ENCODE measurements at places on chromosomes 13 and 19.

DNA sequence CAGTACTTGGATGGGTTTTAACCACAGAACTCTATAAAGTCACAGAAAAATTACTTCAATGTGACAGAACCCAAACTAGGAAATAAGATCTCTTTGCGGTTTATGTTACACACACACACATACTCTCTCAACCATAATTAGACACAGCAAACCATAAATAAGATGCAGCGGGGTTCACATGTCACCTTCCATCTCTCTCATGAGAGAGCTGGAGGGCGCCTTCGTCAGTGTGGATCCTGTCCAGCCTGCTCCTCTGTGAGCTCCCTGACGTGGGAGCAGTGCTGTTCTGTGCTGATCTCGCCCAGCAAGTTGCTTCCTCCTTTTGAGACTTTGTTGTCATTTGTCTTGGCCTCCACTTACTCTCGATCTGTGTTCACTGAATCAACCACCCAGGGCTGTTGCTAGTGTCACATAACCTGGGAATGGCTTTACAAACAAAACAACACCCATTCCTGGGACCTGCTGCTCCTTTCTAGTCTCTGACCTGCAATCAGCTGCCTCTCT lies 204.9 kb upstream of the KL start:
- DNase-seq = no peak

DNA sequence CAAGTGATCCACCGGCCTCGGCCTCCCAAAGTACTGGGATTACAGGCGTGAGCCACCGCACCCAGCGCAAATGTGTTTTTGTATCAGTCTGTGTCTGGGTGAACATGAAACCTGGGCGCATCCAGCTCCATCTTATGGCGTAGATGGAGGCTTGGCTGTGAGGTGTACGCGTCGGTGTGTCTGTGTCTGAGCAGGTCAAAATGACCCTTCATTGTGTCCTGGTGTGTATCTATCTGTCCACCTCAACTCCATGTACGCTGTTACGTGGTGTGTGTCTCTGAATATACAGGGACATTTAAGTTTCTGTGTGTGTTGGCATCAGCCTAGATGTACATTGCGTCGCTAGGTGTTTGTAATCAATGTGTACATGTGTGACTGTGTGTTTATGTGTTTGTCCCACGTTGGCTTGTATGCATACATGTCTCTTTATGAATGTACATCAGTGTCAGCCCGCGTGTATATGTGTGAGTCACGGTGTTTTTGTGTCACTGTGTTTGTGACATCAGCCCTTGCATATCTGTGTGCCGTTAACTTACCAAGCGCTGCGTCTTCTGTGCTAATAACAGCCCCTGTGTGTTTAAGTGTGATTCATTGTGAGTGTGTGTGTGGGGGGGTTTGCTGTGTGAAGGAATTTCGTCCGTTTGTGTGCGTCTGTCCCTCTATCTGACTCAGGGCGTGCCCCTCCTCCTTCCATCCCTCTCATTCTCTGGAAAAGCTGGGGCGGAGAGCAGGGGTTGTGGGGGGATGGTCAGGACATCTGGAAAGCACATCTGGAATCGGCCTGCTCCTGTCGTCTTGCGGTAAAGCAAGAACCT lies 6.4 kb downstream of the AXL start:
- DNase-seq = no peak

DNA sequence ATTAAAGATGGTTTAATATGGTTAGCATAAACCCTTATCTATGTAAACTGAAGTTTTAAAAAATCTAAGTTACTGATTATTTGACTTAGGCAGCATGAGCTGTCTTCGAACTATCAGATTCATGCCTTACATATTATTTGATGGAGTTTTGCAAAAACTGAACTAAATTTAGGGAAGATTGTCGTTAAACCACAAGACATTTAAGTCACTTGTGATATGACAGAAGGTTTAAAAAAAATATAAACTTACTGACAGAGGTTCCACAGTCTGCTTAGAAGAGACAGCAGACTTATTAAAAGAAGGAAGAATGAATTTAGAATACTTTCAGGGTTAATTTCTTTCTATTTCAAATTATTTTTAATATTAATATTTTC lies 110.9 kb upstream of the FRY start:
- no peak for DNase-seq

- DNase-seq = no peak
Measured at GRCh38 chr13:40402931-40403431, 263.5 kb downstream of the FOXO1 start.

DNA sequence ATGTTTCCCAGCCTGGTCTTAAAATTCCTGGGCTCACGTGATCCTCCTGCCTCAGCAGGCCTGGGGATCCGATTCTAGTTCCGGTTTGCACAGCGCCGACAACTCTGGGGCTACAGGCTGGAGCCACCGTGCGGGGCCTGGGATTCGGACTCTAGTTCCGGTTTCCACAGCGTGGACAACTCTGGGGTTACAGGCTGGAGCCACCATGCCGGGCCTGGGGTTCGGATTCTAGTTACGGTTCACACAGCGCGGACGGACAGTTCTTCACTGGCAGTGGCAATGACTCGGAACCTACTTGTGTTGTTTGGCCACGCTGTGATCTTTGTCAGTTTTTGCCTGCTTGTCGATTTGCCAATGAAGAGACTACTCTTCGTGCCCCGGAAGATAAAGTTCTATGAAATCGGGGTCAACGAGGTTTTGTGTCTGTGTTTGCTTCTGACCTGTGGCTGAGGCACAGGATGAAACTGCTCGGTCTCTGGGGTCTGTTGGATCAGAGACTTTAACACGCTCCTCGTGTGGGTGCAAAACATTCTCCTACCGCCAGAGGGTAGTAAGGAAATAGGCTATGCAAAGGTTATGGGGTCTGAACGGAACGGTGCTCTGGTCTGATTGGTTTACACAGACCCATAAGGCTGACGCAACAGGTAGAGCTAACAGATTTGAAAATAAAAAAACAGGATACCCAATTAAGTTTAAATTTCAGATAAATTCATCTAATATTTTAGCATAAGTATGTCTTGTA lies 12.1 kb upstream of the ZSCAN1 start:
- no peak for DNase-seq

DNA sequence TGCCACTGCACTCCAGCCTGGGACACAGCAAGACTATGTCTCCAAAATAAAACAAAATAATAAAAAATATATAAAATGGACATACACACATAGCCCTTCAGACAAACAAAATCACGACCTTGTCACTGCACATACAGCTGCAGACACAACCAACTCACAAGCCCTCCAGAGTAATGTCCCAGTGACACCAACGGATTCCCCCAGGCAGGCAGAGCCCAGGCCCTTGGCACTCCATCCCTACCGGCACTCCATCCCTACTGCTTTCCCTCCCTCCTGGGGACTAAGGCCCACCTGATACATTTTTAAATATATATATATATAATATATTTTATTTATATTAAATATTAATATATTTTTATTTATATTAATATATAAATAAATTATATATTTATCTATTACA lies 18.5 kb downstream of the ZNF101 start:
- DNase-seq = no peak

GRCh38 chr13:37129866-37130265 lies 24.4 kb upstream of the CSNK1A1L start:
- DNase-seq = no peak

DNA sequence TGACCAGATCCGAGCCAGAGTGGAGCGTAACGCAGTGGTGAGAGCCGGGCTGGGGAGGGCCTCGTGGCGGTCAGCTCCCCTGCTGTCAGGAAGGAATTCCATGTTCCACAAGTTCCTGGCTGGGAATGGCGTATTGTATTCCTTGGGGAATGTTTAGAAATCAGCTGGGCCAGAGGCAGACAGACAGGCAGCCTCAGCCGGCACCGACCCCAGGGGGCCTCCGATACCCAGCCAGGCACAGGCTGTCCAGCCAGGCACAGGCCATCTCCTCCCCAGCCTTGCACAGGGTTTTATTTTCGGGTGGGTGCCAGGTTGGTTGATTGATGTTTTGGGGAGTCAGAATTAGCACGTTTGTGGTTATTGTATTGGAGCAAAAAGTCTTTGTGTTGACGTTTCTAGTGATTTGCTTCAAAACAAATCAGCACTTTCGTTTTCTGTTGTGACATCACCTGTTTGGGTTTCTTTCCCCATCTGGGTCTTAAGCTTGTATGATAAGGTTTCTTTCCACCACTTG lies 126.6 kb upstream of the MCF2L start:
- no peak for DNase-seq

GRCh38 chr19:18856385-18857126 lies 24.8 kb downstream of the UPF1 start:
- DNase-seq = no peak

GRCh38 chr13:95452375-95452774 lies 100.1 kb upstream of the CLDN10 start:
- no peak for DNase-seq

DNA sequence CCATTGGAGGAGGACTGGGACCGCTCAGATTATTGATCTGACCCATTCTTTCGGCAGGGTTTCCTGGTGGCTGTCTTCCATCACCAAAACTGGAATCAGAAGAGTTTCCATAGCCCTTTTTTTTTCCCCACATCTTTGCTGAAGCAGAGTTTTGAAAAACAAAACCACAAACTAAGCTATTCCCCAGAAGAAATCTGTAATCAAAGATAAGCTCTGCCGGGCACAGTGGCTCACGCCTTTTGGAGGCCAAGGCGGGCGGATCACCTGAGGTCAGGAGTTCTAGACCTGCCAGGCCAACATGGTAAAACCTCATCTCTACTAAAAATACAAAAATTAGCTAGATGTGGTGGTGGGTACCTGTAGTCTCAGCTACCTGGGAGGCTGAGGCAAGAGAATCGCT lies 4.2 kb upstream of the ICAM1 start:
- DNase-seq = no peak

- no peak for DNase-seq
Measured at GRCh38 chr19:45349430-45349941, 8.9 kb downstream of the KLC3 start.

DNA sequence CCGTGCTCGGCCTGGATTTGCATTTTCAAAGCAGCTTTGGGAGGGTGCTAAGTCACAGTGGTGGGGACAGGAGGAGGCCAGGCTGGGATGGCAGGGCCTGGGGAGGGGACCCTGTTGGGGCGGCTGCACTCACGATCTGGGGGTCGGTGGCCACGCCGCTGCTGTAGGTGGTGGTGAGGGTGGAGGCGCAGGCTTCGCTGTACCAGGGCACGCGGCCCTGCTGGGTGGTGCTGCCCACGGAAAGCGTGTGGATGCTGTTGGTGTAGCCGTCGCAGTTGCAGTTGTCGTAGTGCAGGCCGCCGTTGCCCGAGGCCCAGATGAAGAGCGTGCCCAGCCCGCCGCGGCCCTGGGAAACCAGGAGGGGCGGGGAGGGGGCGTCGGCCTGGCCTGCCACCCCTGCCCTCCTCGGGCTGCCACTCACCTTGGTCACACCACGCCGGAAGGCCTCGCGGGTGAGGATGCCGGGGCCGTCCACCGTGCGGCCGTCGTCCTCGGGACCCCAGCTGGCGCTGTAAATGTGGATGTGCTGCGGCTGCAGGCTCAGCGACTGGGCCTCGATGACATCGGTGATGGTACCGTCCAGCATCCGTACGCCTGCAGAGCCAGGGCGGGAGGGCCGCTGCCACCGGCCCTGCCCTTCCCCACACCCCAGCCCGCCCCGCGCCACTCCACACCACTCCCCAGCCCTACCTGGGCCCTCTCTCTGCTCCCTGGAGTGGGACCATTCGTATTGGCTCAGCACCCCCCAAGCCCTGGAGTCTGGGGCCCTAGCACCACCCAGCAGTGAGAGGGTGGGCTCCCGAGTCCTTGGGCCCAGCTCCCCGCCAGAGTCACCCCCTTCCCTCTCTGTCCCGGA lies 3.2 kb downstream of the PCSK4 start:
- no peak for DNase-seq

GRCh38 chr13:54636231-54636630 lies 1607.6 kb downstream of the OLFM4 start:
- DNase-seq = no peak

GRCh38 chr19:16207490-16208025 lies 9.8 kb downstream of the AP1M1 start:
- DNase-seq = no peak

GRCh38 chr13:30864433-30865122 lies 41.5 kb upstream of the MEDAG start:
- no peak for DNase-seq

DNA sequence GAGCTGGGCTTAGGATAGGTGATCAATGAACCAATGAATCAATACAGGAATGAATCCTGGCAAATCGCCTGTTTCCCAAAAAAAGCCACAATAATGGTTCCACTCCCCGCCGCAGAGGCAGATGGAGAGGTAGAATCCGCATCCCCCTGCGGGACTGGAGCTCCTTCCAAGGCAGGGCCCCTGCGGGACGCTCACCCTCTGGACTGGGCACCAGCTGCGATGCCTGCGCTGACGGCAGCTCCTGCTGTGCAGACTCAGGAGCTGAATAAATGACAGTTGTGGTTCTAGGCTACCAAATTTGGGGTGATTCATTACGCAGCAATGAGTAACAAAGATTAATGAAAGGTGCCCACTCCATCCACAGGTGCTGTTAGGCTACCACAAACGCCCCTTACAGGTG lies 8.8 kb upstream of the CDC34 start:
- DNase-seq = no peak

GRCh38 chr13:78830508-78830907 lies 171.6 kb upstream of the OBI1 start:
- DNase-seq = no peak

GRCh38 chr19:32287811-32288227 lies 57.6 kb upstream of the ZNF507 start:
- DNase-seq = no peak

DNA sequence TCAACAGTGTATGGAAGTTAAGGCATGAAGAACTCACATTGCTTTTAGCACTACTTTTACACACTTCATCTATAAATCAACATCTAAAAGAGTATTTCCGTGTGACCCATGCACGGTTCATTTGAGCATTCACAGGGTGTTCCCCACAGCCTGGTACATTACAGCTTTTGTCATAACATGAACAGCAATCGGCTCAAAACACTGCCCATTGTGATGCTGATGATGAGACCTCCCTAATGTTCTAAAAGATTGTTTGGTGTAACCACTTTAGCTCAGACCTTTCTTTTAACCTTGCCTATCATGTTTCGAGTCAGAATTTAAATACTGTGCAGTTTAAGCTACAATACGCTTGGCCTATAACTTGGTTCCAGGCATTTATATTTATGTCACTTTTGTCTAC lies 4.1 kb upstream of the KLF5 start:
- no peak for DNase-seq

GRCh38 chr19:8902520-8902919 lies 70.3 kb downstream of the MBD3L1 start:
- no peak for DNase-seq

GRCh38 chr13:83881140-83881684 lies 1.1 kb downstream of the SLITRK1 start:
- DNase-seq = no peak

DNA sequence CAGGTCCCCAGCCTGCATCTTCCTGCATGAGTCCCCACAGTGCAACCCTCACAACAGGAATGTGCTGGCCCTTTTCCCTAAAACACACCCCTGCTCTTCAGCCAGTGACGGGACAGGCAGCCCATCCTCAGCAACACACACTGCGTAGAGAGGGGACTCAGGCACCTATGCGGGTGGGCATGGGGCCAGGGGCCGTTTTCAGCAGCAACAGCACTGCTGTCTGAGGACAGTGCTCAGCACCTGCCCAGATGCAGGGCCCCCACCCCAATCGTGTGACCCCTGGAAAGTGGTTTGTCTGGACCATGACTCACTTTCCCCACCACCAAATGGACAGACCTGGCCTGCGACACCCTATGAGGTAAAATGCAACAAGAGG lies 28.0 kb upstream of the ISYNA1 start:
- no peak for DNase-seq

GRCh38 chr13:55497486-55497885 lies 1643.2 kb upstream of the PRR20A start:
- no peak for DNase-seq
